ENCODE measurements at places on chromosomes 16 and 17.

DNA sequence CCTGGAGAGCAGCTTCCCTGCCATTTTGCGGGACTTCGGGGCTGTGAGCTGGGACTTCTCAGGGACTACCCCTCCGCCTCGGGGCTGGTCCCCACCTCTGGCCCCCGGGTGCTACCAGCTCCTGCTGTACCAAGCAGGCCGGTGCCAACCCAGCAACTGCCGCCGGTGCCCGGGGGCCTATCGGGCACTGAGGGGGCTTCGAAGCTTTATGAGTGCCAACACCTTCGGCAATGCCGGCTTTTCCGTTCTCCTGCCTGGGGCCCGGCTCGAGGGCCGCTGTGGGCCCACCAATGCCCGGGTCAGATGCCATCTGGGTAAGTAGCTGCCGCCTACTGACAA is 1.3 kb downstream of the ASPHD1 start:
- DNase-seq = no peak

- no peak for DNase-seq
Measured at GRCh38 chr17:9918804-9919352, 13.8 kb upstream of the RCVRN start.

GRCh38 chr17:64947152-64947551 is 27.9 kb upstream of the LRRC37A3 start:
- DNase-seq = no peak

DNA sequence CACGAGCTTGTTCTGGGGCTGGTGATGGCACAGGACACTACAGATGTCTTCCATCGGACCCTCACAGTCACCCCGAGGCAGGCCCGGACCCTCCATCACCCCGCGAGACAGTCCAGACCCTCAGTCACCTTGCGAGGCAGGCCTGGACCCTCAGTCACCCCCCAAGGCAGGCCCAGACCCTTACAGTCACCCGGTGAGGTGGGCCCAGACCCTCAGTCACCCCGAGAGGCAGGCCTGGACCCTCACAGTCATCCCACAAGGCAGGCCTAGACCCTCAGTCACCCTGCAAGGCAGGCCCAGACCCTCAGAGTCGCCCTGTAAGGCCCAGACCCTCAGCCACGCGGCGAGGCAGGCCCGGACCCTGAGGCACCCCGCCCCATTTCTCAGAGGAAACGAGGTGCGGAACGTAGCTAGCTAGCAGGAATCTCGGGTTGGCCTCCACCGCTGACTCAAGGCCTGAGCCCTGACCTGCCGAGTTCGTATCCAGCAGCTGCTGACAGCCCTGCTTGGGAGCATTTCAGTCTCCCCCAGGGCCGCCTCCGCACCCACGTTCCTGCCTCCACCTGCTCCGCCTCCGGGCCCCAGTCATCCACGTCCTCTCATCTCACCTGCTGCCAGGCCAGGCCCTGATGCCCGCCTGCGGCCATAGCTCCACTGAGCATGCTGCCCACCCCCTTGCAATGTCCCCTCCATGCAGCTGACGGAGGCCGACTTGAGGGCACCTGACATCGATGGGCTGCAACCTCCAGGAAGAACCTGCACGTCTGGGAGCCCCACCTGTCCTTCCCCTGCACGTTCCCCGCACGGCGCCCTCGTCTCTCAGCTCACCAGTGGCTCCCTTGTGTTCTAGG is 28.7 kb downstream of the RPH3AL start:
- no peak for DNase-seq

DNA sequence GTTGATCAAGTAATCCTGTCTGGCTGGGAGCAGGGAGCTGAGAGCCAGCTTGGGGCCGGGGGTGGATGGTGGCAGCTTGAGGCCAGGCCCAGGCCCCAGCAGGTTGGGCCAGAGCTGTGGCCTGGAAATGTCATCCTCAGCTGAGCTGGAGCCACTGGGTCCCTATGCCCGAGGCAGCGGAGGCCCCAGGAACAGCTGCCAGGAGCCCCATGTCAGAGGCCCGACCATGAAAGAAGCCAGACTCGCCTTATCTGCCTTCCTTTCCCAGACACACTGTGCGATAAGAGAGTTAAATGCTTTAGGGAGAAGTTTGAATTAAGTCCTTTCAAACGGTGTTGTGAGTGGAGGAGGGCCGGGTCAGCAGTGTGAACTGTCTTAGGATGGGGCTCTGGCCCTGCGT is 3.5 kb downstream of the SMTNL2 start:
- no peak for DNase-seq

DNA sequence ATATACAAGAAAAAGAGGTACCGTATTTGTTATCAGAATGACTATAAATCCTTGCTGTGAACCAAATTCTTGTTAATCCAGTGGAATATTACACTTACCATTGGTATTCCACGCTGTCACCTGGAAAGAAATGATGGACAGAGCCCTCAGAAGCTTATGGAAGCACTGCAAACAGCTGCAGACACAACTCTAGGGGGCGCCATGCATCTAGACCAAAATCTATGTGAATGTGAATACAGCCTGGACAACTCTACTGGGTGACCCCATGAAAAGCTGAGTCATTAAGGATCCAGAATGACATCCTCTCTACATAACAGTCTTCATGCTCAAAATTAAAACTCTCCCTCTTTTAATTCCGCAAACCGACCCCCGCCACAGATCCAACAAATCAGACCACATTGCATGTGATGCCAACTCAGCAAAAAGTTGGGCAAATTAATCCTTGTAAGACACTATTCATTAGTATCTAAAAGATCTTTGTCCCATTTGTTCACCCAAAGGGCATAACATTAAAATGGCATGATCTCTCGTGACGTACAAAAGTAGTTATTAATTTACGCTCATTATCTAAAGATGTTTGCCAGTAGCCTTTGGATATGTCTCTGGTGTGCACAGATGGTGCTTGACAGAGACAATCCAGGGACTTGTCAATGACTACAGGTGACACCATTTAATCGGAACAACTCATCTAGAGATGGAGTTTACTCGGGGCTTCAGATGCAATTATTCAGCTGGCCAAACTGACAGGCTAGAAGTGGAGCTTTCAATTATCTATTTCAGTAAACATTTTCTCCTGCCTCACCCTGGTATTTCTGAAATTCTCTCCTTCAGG is 552.7 kb upstream of the PSMD7 start:
- DNase-seq = no peak

GRCh38 chr17:4584917-4585637 is 748 bp downstream of the SMTNL2 start:
- DNase-seq = no peak

Measured in stimulated activated CD4-positive, alpha-beta T cell treated with anti-CD3 and anti-CD28 coated beads, TNF-alpha, amount 100 ng/mL, for 1 hour (primary cell).